ENCODE measurements at places on chromosomes 3 and 15.

DNA sequence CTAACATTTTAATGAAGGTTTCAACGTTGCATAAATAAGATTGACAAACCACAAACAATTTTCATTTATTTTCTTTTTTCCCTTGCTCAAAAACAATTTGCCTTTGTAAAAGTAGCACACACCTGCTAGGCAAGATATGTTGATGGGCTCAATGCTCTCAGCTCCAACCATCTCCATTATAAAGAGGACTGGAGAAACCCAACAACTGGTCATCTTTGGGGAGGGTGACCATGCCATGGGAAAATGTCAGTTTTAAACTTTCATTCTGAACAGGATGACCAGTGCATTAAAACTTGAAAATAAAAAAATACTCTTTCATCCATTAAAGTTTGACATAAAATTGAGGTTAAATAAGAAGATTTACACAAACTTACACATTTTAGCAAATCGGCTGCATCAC is 183.7 kb downstream of the CFAP20DC start:
- no peak for DNase-seq

- DNase-seq: no peak
These were observed 43.6 kb downstream of the BLM start for GRCh38 chr15:90760661-90761232.

GRCh38 chr3:158573714-158574113 is 2.7 kb downstream of the MLF1 start:
- DNase-seq: no peak

DNA sequence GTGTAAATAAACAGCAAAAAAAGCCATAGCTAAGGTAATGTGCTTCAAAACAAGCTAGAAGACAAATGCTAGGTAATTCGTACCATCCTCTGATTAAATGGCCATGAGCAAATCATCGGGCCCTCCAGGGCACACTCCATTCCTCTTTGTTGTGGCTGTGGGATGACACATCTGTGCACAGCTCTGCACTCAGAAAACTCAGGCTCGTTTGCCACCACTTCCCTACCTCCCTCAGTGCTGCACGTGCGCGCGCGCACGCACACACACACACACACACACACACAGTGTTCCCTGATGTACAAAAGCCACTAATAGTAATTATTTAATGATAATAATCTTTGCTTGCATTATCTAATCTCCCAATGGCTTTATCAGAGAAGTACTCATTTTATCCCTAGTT is 336.6 kb downstream of the FEZF2 start:
- DNase-seq: no peak

GRCh38 chr3:187641320-187642016 is 28.7 kb downstream of the SST start:
- peak; percentile 5 for DNase-seq

GRCh38 chr15:69410248-69410874 is 3.8 kb upstream of the KIF23 start:
- peak; percentile 71 for DNase-seq

GRCh38 chr3:169250000-169250399 is 413.5 kb downstream of the MECOM start:
- DNase-seq: no peak

DNA sequence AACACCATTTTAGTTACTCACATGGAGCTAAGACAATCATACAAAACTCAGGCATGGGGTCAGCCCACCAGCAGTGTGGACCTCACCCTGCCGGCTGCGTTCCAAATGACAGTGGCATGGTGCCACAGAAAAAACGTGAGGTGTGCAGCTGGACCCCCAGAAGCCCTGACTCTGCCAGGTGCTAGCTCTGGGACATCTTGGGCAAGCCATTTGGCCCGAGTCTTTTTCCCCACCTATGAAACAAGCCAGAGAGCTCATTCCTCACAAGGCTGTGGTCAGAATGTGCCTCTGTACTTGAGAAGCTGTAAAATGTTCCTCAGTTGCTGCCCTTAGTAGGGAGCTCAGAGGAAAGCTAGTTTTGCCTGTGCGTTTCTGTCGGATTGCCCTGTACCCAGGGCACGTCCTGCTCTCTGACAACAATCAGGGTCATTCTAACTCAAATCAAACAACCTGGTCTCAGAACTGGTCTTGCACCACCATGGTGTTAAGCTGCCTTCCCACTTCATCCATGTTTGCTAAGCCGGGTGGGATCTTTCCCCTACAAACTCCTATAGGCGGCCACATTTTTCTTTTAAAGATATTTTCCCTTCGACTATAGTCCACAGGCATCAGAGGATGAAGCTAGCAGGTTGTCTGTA is 44.9 kb downstream of the LIPC start:
- no peak for DNase-seq

GRCh38 chr3:2392981-2393380 is 294.3 kb downstream of the CNTN4 start:
- no peak for DNase-seq

- no peak for DNase-seq
These were observed 771.2 kb upstream of the ARRDC4 start for GRCh38 chr15:97189162-97189780.

- no peak for DNase-seq
These were observed 13.1 kb downstream of the MKRN2OS start for GRCh38 chr3:12532182-12532581.

GRCh38 chr15:69143756-69144436 is 16.5 kb upstream of the GLCE start:
- DNase-seq: peak; percentile 24

GRCh38 chr15:45101749-45102148 is 12.2 kb downstream of the DUOX2 start:
- DNase-seq: no peak

DNA sequence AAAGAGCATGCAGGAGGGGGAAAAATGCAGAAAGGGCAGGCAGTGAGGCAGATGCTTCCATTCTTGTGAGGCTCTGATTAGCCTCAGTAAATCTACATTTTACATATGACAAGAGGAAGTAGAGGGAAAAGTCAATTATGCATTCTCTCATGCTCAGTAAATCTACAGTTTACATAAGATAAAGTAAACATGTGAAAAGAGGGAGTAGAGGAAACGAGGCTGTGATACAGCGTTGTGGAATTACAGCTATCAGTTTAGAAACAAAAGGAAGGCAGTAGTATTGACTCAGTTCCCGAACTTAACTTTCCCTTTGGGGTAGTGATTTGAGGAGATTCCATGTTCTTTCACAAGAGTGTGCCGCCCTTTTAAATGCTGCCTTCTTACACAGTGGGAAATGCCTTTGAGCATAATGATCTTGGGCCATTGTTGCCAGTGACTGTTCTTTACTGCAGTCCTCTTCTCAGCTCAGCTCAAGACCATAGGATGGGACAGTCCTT is 39.3 kb downstream of the OSTN start:
- DNase-seq: no peak

DNA sequence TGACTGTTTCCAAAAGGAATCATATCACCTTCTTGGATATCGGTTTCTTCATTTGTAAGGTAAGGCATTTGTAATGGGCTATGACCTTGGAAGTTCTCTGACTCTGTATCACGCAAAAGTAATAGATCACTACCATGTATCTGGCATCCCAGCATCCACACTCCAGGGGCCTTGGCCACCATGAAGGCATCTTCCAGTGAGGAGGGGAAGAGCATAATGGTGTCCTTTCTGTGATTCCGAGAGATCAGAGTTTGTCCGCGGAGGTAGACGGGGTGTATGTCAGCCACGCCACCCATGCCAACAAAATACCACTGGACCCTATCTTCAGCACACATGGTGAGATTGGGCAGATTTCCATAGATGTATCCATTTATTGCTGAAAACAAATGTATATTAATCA is 48.1 kb upstream of the CP start:
- no peak for DNase-seq

- DNase-seq: no peak
These were observed 71.5 kb upstream of the ADAMTSL3 start for GRCh38 chr15:83582381-83582780.

GRCh38 chr3:195762249-195762585 is 41.4 kb downstream of the MUC20 start:
- DNase-seq: no peak

- no peak for DNase-seq
These were observed 313.4 kb downstream of the SQOR start for GRCh38 chr15:45948181-45948621.

GRCh38 chr15:80533790-80534333 is 129.7 kb downstream of the ARNT2 start:
- DNase-seq: no peak

All from NCI-H2171 treated with DMSO at 0.1 percent for 48 hours (cell line).